Activated CD4-positive, alpha-beta T cell treated with anti-CD3 and anti-CD28 coated beads, Interleukin-2, amount 50 U/mL, for 24 hours (primary cell): ENCODE measurements at places on chromosomes 5 and 9.
A peak's percentile ranks its signal among the peaks of the same experiment; 100 is the strongest.

DNA sequence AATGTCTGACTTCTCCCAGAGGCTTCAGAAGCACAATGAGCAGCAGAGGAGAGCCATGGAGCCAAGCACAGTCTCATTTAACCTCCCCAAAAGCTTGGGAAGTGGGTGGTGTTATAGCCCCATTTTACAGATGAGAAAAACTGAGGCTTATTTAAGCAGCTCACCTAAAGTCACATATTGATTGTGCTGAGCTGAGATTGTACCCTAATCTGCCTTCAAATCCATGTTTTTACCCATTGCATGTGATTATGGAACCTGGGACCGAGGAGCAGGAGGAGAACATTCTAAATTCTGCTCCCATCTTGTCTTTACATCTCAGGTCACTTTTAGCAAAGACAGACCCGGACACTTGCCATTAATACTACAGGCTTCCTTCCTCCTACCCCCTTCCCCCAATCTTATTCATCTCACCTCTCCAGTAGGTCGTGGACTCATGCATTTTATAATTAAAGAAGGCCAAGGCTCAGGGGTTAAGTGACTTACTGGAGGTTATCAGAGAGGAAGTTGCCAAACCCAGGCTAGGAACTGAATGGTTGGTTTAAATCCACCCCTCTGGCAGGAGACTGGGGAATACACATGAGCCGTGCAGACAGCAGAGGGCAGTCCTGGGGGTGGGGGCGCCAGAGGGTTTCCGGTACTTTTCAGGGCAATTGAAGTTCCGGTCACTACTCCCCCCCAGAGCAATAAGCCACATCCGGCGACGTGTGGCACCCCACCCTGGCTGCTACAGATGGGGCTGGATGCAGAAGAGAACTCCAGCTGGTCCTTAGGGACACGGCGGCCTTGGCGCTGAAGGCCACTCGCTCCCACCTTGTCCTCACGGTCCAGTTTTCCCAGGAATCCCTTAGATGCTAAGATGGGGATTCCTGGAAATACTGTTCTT lies 51.0 kb upstream of the IL17B start:
- no peak for DNase-seq

GRCh38 chr5:152689250-152689711 lies 284.2 kb upstream of the NMUR2 start:
- no peak for DNase-seq

GRCh38 chr9:135896626-135897025 lies 10.7 kb downstream of the CAMSAP1 start:
- no peak for DNase-seq

- no peak for DNase-seq
These were observed 296.1 kb downstream of the KDM4C start for GRCh38 chr9:7053903-7054302.

GRCh38 chr9:133935328-133936005 lies 56.7 kb downstream of the VAV2 start:
- no peak for DNase-seq

DNA sequence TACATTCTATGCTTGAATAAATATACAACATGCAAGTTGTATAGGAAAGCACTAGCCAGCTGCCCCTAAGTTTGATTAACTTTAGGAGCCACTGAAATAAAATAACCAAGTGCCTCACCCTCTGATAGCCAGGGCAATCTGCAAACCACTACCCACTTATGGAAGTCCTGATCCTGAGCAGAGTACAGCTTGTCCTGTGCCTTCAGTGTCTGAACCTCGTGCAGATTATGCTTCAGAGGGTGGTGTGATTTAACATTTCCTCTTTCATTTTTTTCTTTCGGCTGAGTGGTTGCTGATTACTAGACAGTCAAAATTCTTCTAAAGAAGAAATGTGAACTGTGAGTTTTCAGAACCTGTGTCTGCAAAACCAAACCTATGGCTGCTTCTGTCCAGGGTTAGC lies 327.7 kb downstream of the PIK3R1 start:
- DNase-seq: no peak

DNA sequence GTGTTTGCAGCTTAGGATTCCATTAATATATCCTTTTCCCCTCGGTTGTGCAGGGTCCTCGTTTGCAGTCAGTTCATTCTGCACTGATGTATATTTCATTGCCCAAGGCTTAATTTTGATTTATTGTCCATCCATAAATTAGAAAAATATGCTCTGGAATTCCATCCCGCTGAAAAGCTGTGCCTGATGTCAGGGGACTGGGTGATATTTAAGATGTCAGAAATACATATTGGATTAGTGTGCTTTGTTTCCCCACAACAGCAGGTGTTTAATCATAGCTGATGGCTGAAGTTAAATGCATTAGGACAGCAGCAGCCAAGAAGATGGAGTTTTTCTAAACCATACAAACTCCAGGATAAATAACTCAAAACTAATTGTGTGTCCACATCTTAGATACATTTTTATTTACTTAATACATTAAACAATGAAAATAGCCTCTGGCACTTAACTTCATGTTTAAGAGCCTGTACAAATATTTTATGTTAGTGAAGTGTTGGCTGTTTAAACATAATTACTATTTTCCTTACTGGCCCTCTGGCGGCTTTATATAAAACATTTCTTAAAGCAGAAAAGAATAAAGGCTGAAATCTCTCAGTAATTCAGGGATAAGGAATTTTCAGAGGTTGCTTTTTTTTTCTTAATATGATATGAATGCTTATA lies 170.4 kb upstream of the TBCA start:
- no peak for DNase-seq

DNA sequence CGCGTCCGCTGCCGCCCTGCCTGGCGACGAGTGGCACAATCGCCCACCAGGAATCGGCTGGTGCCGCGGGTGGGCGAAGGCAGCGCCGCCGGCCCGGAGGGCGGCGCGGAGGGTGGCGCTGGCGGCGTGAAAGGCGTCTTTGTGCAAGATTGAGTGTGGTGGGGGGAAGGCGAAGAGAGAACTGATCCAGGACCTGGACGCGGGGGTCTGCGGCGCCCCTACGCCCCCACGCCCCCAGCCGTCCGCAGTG lies 4.6 kb upstream of the RGMB start:
- DNase-seq: no peak

DNA sequence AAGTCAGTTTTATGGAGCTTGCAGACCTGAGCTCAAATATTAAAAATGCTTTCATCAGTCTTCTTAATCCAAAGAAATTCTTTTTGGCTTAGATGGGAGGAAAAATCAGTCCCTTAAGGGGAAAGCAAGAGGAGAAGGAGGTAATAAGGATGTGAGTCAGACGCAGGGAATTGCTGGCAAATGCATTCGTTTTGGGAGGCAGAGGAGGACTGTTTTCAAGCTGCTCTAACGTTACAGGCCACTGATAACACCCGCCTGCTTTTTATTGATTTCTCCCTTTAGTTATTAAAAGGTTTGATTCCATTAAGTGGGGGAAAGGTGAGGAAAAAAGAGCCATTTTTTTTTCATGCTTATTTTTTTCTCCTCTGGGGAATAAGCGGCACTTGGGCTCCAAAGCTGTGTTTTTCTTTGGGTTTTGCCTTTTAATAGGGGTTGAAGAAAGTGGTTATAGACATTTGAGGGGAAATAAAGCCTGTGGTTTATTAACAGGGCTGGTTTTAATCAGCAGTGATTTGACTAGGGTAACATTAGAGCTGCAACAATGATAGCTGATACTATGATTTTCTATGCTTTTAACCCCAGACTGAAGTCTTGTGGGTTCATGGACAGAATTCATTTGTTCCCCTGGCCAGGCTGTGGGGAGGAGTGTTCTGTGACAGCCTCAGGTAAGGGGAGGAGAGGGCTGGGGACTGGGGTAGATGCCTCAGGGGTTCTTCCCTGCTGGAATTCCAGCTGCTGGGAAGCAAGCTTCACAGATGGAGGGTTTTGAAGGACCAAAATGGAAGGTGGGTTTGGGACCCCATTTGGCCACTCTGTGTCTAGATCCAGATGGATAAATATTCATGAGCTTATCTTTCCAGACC lies 225.2 kb downstream of the GAS1 start:
- no peak for DNase-seq

DNA sequence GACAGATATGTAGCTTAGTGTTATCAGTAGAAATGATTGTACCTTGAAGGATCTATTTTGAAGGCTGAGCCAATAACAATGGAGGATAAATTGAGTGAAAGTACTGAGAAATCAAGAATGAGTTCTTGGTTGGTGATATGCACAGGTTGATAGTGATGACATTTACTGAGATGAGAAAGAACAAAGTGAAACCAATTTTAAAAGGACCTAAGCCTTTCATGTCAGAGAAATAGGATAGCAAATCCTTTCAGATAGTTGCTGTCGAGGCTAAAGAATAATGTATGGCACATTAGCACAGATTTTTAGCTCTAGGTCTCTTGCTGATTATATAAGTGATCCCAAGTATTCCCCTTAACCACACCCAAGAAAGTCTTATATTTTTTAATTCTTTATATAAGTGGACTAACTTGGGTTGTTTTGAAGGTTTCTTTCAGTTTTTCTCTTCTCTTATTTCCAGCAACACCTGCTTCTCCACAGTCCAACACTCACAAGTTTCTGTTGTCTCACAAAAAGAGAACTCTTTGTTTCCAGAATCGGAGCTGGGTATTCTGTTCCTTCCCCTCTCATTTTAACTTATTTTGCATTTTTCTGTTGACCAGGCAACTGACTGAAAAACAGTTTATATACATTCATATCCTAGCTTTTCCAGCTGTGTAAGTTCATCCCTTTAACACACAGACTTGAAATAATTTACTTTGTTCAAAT lies 286.9 kb upstream of the ATP10B start:
- DNase-seq: no peak

GRCh38 chr5:153629027-153629895 lies 138.8 kb downstream of the GRIA1 start:
- DNase-seq: no peak

DNA sequence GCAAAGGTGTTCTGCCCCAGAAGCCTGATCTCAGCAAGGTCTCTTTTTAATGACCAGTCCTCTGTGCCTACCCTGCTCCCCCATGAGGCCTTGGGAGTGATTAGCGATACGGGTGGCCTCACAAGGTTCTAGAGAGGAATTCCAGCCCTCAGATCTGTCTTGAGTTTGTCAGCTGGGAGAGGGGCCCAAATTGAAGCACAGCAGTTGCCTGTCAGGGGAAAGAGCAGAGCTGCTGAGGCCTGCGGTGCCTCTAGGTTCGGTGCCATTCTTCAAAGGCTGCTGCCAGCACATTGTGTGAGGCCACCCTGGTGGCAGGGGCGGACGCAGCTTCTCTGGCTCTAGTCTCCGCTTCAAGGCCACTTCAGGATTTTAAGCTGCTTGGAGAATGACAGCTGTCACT lies 85.7 kb upstream of the GRIA1 start:
- no peak for DNase-seq

- no peak for DNase-seq
These were observed 167.9 kb upstream of the GLRA1 start for GRCh38 chr5:152092580-152092979.

DNA sequence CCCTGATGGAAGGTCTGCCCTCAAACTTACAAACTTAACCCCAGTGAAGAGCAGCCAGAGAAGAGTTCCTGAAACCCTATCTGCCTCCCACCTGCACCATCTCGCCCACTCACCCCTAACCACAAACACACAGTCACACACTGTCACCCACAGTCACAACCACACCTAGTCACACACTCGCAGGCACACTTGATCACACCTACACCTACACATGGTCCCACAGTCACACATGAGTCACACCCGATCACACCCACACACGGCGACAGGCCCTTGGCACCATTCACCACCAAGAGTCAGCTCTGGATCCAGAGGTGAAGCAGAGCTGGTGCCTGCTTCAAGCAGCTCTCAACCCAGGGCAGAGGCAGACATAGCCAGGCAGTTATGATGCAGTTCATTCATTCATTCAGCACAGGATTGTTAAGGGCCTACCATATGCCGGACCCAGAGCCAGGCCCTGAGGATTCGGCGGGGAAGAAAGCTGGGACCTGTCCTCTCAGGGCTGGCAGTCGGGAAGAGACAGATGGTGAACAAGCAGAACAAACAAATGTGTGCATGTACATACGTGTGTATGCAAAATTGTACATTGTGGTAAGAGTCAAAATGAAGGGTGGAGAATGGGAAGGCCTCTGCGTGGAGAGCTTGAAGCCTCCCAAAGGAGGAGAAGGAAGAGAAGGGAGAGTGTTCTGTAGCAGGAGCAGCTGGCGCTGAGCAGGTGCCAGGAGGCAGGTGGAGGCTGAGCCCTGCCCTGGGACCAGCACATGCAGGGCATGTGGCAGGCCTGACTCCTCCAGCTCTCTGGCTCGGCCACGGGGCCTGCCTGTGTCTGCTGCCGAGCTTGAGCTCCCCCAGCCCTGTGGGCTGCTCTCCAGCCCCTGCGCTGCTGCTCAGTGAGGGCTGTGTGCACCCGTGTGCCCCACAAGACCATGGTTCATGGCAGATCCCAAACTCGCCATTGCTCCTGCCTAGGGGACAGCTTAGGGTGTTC lies 6.4 kb downstream of the TSPAN17 start:
- peak; percentile 78 for DNase-seq

DNA sequence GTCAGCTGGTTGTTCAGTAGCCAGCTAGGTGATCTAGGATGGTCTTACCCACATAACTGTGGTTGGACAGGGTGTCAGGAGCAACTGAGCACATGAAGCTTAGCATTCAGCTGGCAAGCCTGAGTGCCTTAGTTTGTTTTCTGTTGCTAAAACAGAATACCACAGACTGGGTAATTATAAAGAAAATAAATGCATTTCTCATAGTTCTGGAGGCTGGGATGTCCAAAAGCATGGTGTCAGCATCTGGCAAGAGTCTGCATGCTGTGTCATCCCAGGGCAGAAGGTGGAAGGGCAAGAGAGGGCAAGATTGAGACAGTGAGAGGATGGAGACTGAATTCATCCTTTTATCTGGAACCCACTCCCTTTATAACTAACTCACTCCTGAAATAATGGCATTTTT lies 921.5 kb downstream of the TLE4 start:
- no peak for DNase-seq

- no peak for DNase-seq
These were observed 1662.4 kb upstream of the ACO1 start for GRCh38 chr9:30722065-30722464.

- no peak for DNase-seq
These were observed 67.7 kb downstream of the ELOVL7 start for GRCh38 chr5:60776343-60776742.

GRCh38 chr9:120038342-120038741 lies 541.6 kb downstream of the CDK5RAP2 start:
- DNase-seq: no peak

GRCh38 chr5:52808316-52808901 lies 20.7 kb downstream of the ITGA1 start:
- DNase-seq: no peak

DNA sequence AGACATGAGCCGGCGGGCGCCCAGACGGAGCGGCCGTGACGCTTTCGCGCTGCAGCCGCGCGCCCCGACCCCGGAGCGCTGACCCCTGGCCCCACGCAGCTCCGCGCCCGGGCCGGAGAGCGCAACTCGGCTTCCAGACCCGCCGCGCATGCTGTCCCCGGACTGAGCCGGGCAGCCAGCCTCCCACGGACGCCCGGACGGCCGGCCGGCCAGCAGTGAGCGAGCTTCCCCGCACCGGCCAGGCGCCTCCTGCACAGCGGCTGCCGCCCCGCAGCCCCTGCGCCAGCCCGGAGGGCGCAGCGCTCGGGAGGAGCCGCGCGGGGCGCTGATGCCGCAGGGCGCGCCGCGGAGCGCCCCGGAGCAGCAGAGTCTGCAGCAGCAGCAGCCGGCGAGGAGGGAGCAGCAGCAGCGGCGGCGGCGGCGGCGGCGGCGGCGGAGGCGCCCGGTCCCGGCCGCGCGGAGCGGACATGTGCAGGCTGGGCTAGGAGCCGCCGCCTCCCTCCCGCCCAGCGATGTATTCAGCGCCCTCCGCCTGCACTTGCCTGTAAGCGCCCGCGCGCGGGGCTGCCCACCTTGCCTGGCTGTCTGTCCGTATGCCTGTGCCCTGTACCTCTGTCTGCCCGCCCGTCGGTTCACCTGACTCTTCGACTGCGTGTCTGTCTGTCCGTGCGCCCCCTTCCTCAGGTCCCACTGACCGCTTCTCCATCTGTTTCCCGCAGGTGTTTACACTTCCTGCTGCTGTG lies 412 bp downstream of the FGF18 start:
- no peak for DNase-seq
